ENCODE measurements at places on chromosomes 1 and 21.
A peak's percentile ranks its signal among the peaks of the same experiment; 100 is the strongest.

- DNase-seq = no peak
Measured at GRCh38 chr1:78214334-78214733, 168.6 kb downstream of the GIPC2 start.

- DNase-seq = peak; percentile 91
Measured at GRCh38 chr21:36976882-36977651, 10.6 kb upstream of the HLCS start.

DNA sequence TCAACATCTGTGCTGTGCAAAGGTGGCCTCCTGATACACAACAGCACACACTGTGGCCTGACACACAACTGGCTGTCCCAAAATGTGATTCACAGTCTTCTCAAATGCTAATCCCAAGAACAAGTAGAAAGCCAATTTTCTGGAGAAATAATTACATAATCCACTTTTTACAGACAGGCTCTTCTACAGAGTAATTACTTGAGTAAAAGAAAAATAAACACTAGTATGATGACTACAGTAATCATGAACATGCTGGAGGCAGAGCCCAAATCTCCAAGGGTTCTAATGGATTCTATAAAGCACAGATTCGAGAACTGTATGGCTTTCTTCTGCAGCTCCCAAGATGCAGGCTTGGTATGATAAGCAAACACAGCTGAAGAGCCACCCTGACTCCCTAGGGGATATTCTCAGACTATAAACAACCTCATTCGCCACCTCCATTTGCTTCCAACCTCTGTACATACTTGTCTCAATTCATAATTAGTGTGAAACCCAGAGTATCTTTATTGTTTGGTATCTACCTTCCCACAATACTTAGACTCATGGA is 81.9 kb downstream of the SIPA1L2 start:
- DNase-seq = no peak

GRCh38 chr1:165342168-165342567 is 14.3 kb downstream of the LMX1A start:
- DNase-seq = no peak

DNA sequence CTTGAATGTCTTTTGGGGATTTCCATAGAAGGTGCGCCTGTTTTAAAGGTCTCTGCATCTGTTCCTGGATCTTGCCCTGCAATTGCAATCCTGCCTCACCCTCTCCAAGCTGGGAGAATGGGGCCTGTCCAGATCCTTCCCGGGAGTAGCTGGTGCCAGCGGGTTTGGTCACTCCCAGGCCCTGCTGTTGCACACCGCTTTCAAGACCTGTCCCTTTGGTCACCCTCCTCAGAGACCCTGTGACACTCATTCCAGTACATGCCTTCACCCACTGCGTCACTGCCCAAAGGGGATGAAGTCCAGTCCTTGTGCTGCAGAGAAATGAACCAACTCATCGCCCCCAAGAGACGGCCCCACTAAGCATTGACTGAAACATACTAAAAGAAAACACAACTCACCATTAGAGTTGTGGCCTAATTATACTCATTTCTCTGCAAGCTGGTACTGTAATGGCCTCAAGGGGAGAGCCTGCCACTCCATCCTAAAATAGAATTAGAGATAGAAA is 1.9 kb upstream of the IRF2BP2 start:
- no peak for DNase-seq

- DNase-seq = no peak
Measured at GRCh38 chr1:153238527-153238926, 21.0 kb upstream of the LORICRIN start.

- DNase-seq = no peak
Measured at GRCh38 chr1:7646164-7646563, 124.9 kb upstream of the VAMP3 start.

- DNase-seq = no peak
Measured at GRCh38 chr1:35247256-35247655, 21.3 kb upstream of the ZMYM4 start.

DNA sequence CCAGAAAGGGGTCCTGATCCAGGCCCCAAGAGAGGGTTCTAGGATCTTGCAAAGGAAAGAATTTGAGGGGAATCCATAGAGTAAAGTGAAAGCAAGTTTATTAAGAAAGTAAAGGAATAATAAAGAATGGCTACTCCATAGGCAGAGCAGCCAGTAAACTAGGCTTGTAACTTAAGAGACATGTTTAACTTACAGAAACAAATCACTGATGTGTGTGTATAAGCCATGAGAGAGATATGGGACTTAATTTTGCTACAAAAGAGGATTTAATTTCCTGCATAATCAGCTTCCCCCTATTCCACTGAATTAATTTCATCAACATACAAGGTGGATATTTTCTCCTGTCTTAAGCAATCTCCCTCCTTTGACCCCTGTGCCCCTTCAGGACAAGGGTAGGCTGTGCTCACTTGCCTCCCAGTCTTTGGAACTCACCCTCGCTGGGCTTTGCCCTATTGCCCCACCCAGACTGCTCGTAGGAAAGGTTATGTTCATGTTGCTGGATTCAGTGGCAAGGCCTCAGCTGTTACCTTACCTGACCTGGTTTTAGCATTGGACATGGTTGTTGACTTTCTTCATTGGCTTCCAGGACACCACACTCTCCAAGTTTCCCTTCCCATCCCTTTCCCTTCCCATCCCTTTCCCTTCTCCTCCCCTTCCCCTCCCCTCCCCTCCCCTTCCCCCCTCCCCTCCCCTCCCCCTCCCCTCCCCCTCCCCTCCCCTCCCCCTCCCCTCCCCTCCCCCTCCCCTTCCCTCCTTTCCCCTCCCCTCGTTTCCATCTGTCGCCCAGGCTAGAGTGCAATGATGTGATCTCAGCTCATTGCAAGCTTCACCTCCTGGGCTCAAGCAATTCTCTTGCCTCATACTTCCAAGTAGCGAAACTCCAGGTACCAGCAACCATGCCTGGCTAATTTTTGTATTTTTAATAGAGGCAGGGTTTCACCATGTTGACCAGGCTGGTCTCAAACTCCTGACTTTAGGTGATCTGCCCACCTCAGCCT is 44.6 kb downstream of the TBCE start:
- no peak for DNase-seq

- DNase-seq = no peak
Measured at GRCh38 chr21:46634427-46634826, 1.0 kb upstream of the PRMT2 start.

Measured in KBM-7 (cell line).